WERI-Rb-1 (cell line): ENCODE measurements at places on chromosomes 1 and 21.

- no peak for DNase-seq
These were observed 81.0 kb downstream of the UBR4 start for GRCh38 chr1:19128968-19129514.

DNA sequence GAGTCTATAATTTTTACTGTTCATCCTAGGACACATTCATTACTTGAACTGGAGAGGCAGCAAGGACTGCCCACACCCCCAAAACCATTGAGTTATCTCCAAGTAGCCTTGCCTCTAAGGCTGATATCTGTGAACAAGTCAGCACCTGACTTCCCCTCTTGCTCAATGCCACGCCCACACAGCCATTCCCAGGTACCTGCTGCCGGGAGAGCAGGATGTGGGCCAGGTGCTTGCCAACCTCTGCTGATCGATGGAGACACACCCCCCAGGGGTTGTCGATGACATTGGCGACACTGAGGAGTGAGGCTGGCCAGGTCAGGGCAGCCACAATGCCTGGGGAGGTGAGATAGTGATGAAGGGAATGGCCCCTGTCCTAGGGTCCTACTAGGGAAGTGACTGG is 60.1 kb downstream of the TMCO4 start:
- no peak for DNase-seq

DNA sequence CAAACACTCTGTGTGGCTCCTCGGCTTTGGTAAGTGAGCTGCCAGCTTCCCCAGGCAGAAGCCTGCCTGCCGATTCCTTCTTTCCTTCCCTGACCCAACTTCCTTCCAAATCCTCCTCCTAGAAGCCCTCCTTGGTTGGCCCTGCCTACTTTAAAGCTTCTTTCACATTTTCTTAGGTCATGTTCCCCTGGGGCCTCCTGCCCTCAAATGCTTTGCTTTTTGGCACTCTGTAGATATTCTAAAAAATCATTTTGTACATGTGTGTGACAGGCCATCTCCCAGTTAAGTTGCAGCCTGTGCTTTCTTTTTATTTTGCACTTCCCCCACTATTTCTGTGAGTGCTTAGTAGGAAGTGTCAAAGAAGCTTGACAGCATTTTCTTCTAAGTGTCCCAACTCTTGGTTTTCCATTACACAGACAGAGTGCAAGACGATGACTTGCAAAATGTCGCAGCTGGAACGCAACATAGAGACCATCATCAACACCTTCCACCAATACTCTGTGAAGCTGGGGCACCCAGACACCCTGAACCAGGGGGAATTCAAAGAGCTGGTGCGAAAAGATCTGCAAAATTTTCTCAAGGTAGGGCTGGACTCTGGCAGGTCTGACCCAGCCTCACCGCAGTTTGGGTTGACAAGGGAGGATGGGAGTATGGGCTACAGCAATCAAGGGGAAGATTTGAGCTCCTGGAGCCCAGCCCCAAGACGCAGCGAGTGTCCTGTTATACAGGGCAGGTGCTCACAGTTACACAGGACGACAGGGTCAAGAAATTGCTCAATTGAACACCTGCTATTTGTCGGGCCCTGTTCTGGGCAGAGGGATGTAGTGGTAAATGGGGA is at the start of gene S100A9:
Gene S100A9, plus strand, starts transcription at position 2 of the 838 bp plus-strand sequence. Its CDS starts 430 bp downstream, at position 432.
- DNase-seq, result peak; percentile 6

DNA sequence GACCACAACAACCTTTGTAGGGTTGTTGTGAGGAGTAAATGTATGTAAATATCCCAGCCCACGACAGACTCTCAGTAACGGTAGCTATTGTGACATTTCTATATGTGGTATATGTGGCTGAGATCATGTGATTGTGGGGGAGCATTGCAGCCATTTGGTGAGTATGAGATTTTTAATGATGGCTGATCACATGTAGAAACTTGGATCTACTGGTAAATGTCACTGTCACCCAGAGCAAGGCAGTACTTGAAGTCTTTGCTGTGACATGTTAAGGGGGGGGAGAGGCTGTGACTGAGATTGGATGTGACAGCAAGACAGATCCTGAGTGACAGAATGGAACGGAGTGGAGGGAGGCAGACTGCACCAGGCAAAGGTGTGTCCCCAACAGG is 23.9 kb upstream of the MEF2D start:
- DNase-seq, result peak; percentile 75

GRCh38 chr21:40385883-40386282 is 461.1 kb downstream of the DSCAM start:
- DNase-seq, result no peak

GRCh38 chr1:80918380-80918779 is 882.4 kb upstream of the ADGRL2 start:
- no peak for DNase-seq
